ENCODE measurements at places on chromosomes 1 and 21.

DNA sequence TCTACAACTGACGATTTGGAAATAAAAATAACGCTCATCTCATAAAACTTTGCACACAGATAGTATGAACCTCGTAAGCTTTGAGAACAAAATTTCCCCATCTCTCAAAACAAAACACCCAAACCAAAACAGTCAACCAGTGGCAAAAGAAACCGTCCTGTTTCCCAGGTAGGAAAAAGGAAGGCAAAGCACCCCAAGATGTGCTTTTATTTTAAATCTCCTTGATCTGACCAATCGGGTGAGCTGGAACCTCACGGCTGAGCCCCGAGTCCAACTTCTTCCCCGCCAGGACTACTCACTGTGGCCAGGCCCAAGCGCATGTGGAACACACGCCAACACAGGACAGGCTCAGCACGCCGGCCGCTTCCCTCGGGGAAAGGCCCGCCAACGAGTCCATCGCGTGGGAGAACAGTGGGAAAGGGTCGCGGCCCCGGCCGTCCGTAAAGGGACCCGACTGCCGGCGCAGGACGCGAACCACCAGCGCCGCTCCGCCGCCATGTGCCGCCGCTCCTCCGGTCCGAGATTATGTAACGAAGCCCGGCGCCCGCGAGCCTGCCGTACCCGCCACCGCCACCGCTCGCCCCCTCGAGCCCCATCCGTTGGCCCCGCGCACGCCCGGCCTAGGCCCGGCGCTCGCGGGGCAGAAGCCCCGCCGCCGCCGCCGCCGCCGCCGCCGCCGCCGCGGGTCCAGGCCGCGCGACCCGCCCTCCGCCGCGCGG, 759 bp downstream of the AHCTF1 start:
- DNase-seq, result peak; percentile 19

DNA sequence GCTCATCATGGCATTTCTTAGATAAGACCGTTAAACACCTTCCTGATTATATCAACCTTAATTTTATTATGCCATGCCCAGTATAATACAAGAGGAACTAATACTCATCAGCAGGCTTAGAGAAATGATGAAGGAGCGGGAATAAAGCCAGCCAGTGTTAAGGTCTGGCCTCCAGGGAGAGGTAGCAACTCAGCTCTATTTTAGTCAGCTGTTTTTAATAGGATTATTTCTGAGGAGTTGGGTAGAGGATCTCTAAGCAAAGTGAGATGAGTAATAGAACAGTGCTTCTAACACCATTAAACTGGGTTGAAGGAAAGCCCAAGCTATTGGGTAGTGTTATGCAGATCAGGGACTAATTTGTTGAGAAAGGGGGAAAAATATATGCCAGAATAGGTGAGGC, 921.5 kb downstream of the TTLL7 start:
- DNase-seq, result no peak

GRCh38 chr1:159334797-159335196, 32.7 kb downstream of the FCER1A start:
- no peak for DNase-seq

GRCh38 chr1:95509989-95510388, 276.0 kb downstream of the RWDD3 start:
- no peak for DNase-seq

- DNase-seq, result no peak
Observed at GRCh38 chr1:42786097-42786496, 1.3 kb downstream of the TMEM269 start.

GRCh38 chr1:171019971-171020370, 70.7 kb upstream of the FMO3 start:
- no peak for DNase-seq

GRCh38 chr1:42832641-42833240, 13.7 kb upstream of the ZNF691 start:
- DNase-seq, result no peak

DNA sequence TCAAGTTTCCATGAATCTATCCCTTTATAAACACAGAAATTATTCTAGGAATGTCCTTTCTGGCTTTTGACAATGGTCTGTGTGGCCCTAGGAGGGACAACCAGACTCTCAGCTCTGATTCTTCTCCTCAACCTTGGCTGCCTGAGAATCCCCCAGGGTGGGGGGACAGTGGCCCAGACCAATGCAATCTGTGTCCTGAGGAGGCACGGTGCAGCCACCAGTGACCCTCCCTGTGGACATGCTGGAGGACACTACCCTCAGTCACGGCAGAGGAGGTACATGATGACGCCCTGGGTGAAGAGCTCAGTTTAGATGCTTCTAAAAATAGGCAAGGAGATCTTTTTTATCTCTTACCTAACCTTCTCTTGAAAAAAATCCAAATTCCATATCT, 91.7 kb downstream of the PGBD5 start:
- DNase-seq, result no peak

GRCh38 chr1:92372164-92372563, 73.3 kb downstream of the RPAP2 start:
- DNase-seq, result no peak

DNA sequence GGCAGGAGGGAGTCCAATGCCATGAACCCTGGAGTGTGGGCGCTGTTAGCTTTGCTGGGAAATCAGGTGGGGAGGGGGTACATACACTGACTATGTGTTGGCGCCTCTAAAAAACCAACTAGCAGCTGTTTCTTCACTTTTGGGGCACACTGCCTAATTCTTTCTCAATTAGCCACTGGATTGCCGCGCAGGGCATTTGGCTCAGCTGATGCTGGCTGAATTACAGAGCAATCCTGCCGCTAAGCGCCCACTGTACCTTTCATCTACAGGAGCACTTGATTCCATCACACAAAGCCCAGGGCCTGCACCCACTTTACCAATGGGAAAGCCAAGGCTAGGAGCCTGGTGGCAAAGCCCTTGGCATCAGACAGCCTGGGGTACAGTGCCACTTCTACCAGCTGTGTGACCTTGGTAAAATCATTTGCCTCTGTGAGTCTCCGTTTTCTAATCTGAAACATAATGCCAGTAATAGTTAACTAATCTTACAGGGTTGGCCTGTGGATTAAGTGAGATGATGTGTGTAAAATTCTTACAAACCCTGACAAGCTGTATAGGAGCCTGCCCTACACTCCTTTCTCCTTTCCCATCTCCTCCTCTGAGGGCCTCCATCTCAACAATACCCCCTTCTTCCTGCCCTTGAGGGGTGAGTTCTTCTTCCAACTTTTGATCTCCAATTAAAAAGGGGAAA, 59.0 kb downstream of the UBE2T start:
- DNase-seq, result no peak

- no peak for DNase-seq
Observed at GRCh38 chr1:236724506-236724905, 38.2 kb downstream of the ACTN2 start.

- DNase-seq, result no peak
Observed at GRCh38 chr1:149845416-149845815, 54.0 kb upstream of the BOLA1 start.

GRCh38 chr1:55234016-55234415, 18.9 kb upstream of the USP24 start:
- no peak for DNase-seq

GRCh38 chr1:221583465-221583864, 158.4 kb downstream of the DUSP10 start:
- DNase-seq, result no peak

DNA sequence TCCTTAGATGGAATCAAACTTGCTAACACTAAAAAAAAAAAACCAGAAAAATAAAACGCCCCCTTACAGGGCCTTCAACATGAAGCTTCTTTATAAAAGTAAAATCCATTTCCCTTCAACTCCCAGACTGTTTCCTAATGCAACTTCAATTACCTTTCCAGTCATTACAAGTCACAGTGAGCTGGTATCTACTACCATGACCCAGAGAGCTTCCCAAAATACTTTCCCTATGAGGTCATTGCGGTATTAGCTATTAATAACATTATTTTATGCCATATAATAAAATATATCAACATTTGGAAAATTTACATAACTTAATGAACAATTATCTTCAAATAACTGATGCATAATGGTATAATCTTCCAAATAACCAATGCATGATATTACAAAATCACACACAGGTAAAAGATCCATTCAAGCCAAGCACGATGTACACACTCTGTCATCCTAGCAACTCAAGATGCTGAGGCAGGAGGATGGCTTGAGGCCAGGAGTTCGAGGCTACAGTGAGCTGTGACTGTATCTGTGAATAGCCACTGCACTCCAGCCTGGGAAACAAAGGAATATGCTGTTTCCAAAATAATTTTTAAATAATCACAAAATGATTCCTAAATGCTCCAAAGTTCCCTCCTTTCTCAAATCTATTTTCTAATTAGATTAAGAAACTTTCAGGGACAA, 24.1 kb downstream of the EIF4G3 start:
- DNase-seq, result no peak
